T-helper 1 cell (primary cell): ENCODE measurements at places on chromosomes 3 and 15.

- DNase-seq, result no peak
Observed at GRCh38 chr3:126039870-126040269, 44.1 kb downstream of the SLC41A3 start.

DNA sequence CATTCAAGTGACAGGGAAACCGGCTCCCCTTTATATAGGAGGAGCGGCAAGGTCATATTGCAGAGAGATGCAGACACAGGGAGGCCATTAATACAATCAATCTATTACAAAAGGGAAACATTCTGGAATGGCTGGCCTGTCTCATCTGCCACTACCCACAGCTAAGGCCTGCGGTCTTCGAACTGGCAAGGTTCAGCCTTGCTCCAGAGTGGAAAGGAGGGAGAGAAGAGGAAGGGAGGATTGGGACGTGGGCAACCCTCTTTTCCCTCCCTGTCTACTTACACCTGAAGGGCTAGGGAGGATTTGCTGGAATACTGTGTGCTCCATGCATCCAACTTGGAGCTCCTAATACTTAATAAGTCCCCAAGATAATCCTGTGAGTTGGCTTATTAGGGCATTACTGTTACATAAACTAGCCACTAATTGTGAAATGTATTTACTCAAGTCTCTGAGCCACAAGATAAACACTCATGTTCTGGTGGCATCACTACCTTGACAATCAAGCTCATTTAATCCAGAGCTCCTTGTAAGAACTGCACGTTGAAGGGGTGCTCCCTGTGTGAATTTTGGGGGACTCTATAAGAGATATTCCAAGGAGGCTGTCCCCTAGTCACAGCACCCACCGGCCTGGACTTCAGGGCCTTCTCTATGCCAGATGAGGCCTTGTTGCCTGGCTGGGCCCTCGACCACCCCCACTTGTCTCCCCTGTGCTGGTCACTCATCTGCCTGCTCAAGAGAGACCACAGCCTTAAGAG is 19.7 kb upstream of the CCDC174 start:
- no peak for DNase-seq

DNA sequence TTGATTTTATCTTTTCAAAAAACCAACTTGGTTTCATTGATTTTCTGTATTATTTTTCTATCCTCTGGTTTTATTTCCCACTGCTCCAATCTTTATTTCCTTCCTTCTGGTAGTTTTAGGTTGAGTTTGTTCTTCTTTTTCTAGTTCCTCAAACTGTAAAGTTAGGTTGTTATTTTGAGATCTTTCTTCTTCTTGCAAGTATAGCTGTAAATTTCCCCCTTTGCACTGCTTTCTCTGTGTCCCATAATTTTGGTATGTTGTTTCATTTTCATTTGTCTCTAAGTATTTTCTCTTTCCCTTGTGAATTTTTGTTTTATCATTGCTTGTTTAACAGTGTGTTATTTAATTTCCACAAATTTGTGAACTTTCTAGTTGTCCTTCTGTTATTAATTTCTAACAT is 120.0 kb downstream of the PLD1 start:
- no peak for DNase-seq

- DNase-seq, result no peak
Observed at GRCh38 chr15:96285305-96285704, 45.2 kb upstream of the NR2F2 start.

DNA sequence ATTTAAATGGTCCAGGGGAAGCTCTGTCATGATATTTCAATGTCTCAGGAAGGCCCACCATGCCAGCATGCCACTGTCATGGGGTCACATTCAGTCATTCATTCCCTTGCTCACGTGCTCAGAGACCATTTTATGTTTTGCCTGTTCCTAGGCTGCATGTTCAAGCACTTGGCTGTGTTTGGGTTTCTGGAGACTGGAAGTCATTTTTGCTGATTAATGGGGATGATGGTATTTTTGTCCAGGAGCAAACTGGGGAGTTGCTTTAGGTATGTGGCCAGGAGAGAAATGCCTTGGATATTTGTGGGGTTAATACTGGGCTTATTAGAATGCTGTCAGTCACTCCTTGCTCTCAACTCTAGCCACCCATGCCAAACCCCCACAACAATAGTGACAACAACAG is 303.5 kb downstream of the PTPRG start:
- DNase-seq, result no peak

DNA sequence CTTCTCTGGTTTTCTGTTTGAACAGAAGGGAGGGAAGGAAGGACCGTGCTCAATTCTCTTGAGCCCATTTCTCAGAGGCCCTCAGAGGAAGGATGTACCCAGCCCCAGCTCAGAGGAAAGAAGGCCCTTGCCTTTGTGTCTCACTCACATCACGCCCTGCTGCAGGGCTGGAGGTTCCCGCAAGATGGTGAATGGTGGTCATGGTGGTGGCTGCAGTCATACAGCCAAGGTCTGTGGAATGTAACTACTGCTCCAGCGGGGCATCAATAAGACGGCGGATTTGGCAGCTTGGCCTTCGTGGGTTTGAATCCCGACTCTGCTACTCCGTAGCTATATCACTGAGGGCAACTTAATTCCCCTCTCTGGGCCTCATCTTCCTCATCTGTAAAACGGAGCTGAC is 62.9 kb downstream of the SLC6A1 start:
- DNase-seq, result no peak
